Activated gamma-delta T cell treated with anti-CD3 and anti-CD28 coated beads, Interleukin-2, amount 50 U/mL, for 16 hours (primary cell): ENCODE measurements at places on chromosomes 4 and X.

DNA sequence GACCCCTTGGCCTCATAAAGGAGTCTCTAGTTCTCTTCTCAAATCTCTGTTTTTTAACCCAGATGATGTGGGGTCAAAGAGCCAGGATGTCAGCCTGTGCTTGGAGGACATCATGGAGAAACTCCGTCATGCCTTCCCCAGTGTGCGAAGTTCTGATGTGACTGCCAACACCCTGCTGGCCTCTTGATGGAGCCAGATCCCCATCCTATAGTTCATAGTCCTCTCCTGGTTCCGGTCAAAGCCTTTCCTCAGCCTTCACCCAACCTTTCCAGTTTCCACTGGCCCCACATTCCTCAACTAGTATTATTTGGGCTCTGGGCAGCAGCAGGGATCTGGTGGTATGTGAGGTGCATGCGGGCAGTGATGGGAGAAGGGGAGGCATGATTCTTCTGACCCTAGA lies 30.7 kb downstream of the TAF7L start:
- no peak for DNase-seq

DNA sequence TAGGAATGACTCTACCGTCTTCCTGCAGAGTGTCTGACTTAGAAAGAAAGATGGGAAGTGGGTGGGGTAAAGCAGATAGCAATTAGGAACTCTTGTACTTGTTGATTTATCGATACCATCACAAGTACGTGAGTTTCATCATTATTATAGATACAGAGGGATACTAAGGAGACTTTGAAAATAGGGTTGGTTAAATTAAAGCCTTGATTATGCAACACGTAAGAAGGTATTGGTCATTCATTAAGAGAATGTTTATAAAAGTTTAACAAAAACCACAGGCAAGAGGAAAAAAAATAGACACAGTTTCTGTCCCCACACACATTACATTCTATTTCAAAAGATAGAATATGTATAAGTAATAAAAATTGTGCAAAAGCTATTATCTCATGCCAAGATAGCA lies 65.9 kb upstream of the UGT2B7 start:
- DNase-seq, result no peak

- no peak for DNase-seq
Observed at GRCh38 chrX:141960578-141960977, 56.9 kb downstream of the MAGEC1 start.

GRCh38 chr4:184279496-184280061 lies 61.9 kb upstream of the ENPP6 start:
- no peak for DNase-seq

GRCh38 chr4:185307136-185307950 lies 88.4 kb downstream of the LRP2BP start:
- DNase-seq, result no peak

DNA sequence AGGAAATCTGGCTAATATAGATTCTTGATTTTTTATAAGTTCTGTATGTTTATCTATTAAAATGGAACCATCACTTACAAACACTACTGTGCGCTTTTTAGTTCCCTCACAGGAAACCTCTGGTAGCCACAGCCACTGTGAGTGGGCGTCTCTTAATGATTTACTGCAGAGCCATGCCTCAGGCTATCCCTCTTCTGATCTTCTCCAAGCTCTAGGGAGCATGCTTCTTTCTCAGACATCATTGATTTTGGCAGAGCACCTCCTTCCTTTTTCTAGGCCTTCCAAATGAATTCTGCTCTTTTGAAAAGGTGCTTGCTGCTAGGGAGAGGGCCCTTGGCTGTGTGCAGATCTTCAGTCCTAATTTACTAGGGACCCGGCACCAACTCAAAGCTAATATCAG lies 61.1 kb upstream of the STS start:
- no peak for DNase-seq

- DNase-seq, result no peak
Observed at GRCh38 chr4:112516471-112517066, 589 bp upstream of the NEUROG2 start.

DNA sequence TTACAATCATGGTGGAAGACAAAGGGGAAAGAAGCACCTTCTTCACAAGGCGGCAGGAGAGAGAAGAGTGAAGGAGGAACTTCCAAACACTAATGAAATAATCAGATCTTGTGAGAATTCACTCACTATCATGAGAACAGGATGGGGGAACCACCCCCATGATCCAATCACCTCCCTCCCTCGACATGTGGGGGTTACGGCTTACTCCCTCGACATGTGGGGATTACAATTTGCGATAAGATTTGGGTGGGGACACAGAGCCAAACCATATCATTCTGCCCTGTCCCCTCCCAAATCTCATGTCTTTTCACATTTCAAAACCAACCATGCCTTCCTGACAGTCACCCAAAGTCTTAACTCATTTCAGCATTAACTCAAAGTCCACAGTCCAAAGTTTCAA lies 88.7 kb upstream of the PGRMC2 start:
- DNase-seq, result no peak

GRCh38 chr4:6920171-6920570 lies 10.5 kb downstream of the TBC1D14 start:
- no peak for DNase-seq

DNA sequence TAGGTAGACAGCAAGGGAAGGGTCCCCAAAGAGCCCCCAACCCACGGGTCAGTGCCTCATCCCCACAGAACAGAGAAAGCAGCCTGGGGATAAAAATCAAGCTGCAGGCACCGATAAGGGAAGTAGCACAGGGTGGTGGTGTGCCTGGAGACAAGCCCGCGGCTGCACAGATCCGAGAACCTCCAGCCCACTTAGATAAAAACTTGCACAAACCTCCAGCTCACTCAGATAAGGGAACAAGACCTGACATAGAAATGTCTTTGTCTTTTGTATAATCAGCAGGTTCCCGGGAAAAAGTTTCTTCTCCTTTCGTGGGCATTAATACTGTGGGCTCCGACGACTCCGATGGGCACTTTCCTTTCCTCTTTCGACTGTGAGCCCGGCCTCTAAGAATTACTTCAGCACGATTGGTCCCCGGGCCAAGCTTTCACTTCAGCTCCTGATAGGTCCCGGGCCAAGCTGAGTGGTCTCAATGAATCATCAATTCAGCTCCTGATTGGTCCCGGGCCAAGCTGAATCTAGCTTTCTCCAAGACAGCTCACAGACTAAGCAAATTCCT lies 32.4 kb downstream of the PRDX4 start:
- DNase-seq, result peak; percentile 14

DNA sequence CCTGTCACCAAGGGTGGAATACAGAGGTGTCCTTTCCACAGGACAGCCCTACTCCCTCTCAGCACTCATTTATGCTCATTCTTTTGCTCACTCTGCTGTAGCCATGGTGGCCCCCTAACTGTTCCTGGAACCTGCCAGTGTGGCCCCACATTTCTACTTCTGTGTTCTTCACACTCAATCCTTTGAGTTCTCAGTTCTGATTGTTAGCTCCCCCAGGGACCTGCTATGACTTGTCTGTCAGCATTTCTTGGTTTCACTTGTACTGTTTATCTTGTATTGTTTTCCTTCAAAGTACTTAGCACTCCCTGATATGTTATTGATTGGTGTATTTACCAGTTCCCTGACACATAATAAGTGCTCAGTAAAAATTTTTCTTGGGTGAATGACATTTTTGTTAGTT lies 14.9 kb downstream of the VBP1 start:
- DNase-seq, result no peak

DNA sequence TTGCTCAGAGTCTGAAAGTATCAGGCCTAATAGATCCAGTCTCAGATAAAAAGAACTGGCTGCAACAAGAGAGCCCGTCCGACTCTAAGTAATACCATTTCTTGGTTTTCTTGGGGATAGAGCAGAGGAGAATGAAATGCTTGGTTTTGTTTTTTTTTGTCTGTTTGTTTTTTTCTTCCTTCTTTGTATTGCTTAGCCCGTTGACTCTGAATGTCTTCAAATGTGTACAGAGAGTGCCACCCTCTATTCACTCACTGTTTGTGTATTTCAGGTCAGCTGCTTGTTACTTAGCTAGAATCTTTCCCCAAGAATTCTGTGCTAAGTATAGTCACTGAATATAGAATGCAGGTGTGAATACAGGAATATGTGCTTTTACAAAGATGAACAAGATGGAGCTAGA lies 5.7 kb upstream of the TMEM156 start:
- no peak for DNase-seq

DNA sequence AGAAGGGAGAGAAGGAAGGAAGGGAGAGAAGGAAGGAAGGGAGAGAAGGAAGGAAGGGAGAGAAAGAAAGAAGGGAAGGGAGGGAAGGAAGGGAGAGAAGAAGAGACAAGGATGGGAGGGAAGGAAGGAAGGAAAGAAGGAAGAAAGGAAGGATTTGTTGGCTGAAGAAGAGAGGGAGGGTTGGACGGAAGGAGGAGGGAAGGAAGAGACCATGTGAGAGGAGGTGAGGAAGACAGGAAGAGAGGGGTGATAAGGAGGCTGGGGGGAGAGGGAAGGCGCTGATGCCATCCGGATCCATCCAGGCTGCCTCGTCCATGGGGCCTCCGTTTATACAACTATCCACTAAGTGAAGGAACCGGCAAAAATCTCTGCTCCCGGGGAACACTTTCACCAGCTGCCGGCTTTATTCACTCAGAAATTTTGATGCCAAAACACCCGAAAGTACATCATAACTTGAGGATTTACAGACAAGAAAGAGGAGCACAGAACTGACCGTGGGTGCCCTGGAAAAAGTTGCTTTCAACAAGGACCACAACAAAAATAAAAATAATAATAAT lies 14.9 kb downstream of the DHRSX start:
- DNase-seq, result no peak

DNA sequence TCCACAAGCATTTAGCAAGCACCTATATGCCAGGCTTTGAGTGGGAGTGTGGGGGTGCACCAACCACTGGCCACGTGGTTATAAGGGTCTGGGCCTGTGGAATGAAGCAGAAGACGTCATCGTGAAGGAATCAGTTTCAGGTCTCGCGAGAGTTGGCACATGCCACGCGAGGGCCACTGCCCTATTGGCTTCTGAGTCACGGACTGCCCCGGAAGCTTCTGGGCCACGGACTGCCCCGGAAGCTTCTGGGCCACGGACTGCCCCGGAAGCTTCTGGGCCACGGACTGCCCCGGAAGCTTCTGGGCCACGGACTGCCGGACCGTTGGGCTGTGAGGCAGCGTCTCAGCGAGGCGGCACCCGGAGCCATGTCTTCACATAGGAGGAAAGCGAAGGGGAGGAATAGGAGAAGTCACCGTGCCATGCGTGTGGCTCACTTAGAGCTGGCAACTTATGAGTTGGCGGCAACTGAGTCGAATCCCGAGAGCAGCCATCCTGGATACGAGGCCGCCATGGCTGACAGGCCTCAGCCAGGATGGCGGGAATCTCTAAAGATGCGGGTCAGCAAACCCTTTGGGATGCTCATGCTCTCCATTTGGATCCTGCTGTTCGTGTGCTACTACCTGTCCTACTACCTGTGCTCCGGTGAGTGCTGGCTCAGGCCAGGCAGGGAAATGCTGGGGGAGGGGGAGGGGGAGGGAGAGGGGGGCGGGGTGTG lies at the start of gene FMR1NB:
Gene FMR1NB, plus strand, starts transcription at position 300 of the 715 bp plus-strand sequence. Its CDS starts 66 bp downstream, at position 366.
- no peak for DNase-seq

- no peak for DNase-seq
Observed at GRCh38 chr4:174244441-174244840, 39.0 kb downstream of the FBXO8 start.

DNA sequence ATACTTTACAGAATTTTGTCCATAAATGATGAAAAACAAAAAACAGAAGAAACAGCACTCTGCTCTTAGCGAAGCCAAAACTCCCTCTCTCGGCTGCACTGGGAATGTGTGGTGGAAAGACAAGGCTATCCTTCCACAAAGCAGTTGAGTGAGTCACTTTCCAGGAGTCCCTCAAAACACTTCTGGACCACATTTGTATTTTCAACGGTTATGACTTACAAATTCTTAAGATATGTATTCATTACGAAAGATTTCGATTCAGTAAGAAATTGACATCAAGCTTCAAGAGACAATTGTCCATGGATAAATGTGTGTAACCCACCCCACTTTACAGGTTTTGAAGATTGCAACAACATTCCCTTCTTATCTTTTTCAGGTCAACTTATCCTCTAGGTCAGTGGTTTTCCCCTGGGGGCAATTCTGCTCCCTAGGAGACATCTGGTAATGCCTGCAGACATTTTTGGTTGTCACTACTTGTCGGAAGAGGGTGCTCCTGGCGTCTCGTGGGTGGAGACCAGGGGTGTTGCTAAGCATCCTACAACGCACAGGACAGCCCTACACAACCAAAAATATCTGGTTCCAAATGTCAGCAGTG lies 66.7 kb upstream of the MTNR1A start:
- DNase-seq, result no peak

- DNase-seq, result no peak
Observed at GRCh38 chrX:2559124-2559523, 58.3 kb upstream of the DHRSX start.

DNA sequence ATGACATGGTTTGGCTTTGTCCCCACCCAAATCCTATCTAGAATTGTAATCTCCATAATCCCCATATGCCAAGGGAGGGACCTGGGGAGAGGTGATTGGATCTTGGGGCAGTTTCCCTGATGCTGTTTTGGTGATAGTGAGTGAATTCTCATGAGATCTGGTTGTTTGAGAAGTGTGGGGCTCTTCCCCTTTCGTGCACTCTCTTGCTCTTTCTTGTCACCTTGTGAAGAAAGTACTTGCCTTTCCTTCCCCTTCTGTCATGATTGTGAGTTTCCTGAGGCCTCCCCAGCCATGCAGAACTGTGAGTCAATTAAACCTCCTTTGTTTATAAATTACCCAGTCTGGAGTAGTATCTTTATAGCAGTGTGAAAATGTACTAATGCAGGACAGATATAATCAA lies 36.4 kb upstream of the FREM3 start:
- no peak for DNase-seq

- no peak for DNase-seq
Observed at GRCh38 chr4:105709081-105709450, 482 bp downstream of the GSTCD start.

DNA sequence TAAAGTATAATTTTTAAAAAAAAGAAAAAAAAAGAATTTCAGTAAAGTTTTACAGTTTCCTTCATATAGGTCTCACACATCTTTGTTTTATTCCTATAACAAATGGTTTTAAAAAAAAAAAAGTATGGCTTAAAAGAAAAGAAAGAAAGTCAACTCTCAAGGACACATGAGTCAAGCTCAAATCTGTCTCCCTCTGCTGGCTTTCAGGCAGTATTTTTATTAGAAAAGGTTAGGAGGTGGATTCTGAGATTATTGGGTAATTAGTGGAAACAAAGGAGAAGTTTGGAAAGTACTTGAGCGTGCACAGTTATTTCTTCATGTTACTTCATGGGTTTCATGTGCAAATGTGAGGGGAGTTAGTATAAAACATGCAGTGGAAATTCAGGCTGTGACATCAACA lies 36.6 kb upstream of the BTC start:
- DNase-seq, result no peak

GRCh38 chr4:2765832-2766526 lies 9.8 kb upstream of the TNIP2 start:
- DNase-seq, result no peak
